ENCODE measurements at places on chromosomes 2 and 18.

- no peak for DNase-seq
Measured at GRCh38 chr2:20430461-20431300, 16.2 kb upstream of the RHOB start.

GRCh38 chr18:53586923-53587322, 637.5 kb downstream of the MBD2 start:
- no peak for DNase-seq

DNA sequence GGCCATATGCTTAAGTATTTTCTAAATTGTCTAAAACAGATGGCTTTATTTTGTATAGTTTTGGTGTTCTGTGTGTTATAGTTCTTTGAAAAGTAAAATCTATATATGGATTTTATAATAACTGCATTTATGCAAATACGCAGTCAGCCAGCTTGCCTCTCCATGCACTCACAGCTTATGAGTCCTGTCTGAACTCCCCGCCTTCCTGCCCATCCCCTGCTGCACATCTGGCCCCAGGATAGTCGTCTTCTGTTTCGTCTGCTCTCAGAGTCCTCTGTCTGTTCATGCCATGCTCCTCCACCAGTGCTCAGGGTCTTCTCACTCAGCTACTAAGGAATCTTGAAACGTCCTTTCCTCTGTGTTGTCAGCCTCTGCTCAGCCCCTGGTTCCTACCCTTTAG, 28.2 kb upstream of the ANKRD62 start:
- DNase-seq = no peak

DNA sequence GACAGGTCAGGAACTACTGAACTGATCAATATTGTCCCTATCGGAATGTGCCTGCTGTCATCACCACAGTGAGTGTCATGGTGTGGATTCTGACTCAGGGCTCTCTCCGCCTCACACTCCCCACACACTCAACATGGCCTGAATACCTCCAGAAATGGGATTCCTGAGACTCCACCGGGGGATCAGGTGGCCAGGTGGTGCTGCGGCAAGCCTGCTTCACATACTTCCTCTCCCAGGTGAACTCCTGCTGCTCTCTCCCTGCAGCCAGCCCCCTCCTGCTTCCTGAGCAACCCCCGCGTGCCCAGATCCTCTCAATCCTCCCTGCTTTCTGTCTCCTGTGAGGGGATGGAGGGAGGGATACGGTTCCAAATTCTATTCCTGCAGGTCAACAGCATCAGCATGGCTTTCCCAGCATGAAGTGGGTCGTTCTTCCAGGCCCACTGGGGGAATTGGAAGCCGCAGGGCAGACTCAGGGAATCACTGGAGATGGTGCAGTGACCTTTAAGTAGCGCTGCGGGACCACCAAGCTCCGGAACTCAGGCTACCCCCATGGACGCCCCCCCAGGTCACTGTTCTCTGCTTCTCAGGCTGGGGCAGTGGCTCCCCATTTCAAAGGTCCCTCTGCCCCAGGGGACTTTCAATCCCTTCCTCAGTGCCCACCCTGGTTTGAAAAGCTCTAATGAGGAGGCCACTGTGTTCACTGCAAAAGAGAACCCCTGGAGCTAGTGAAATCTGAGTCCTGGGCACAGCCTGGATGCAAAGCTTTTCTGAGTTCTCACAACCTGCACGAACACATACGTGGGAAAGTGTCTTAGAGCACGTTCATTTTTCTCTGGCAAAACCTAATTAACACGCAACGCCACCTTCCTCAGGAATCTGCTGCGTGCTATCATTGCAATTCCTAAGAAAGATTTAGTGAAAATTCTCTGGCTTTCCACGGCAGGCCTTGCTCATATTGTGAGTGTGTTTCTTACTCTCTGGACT, 168.4 kb downstream of the ZFP36L2 start:
- no peak for DNase-seq

- DNase-seq = no peak
Measured at GRCh38 chr18:3205239-3205638, 14.5 kb downstream of the MYOM1 start.

GRCh38 chr2:135030826-135031225, 16.4 kb downstream of the MAP3K19 start:
- DNase-seq = no peak

DNA sequence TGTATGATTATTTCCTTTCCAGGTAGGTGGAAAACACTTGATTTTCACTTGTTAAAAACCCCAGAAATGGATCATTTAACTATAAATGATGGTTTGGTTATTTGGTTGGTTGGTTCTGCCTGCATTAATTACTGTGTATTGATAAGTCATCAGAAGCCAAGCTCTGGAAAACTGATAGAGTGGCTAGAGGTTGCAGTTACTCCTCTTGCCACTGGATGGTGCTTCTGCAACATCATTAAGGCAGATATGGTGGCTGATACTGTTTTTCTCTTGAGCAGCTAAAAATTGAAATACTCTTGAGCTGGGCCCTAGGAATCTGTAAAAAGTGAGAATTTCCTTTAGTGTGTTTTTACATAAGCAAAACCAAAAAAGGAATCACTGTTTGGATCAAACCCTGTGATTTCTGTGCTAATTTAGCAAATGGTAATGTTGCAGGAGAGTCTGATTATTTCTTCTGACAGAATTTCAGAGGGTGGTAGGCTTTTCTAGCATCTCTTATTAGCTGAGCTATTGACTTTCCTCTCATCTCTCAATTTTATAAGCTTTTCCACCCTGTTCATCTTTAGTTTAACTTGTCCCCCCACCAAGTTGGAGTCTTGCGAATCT, 54.3 kb downstream of the RAB10 start:
- no peak for DNase-seq

DNA sequence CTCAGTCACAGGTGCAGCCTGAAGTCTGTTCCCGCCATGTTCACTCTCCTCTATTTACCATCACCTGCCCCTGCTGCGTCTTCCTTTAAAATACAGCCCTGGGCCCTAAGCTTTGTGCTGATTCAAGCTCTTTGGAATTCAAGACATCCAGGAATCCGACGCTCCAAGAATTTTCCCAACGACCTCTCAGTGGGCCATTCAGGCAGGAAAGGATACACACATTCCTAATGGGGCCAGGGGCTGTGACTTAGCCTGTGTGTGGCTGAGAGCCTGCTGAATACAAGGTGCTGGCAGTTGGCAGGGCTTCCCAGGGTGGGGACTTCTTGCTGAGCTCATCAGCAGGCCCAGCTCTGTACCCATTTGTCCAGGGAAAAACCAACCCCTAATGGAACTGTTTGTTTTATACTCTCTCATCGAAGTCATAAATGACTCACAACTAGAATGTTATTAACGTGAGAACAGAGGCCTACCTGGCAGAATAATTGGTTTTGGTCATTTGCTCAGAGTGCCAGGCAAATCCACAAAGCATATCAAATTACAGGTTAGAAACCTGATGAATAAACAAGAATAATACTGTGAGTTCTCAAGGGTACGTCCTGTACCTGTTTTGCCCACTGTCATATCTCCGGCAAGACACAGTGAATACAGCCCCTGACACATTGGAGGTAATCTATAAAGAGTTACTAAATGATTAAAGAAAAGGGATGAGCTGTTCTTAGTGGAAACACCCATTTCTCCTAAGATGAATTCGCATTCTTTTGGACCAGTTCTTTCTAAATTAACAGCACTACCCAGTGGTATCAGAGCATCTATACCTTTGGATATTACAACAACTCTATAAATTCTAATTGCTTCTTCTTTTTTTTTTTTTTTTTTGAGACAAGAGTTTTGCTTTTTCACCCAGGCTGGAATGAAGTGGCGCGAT, 12.6 kb upstream of the KCMF1 start:
- no peak for DNase-seq

- no peak for DNase-seq
Measured at GRCh38 chr18:61702007-61702406, 190.8 kb downstream of the RNF152 start.

GRCh38 chr18:38006541-38006940, 440.9 kb upstream of the CELF4 start:
- no peak for DNase-seq

GRCh38 chr18:30945761-30946160, 96.8 kb downstream of the DSC3 start:
- DNase-seq = no peak

DNA sequence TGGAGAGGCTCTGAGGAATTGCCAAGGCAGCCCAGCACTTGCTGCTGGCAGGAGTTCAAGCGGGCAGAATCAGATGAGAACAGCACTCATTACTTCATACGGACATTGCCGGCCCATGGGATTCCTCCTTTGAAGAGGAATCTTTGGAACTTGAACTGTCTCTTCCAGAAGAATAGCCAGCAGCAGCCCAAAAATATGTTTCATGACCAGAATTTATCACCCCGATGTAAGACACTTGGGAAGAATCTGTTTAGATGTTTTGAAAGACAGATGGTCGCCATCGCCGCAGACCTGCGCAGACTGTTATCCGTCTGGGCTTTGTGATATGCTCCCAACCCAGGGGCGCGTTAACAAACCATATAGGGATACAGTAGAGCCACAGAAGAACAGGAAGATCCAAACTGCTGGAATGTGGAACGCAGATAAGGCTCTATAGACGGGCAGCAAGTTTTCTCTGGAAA, 3.7 kb upstream of the ADI1 start:
- no peak for DNase-seq

GRCh38 chr18:76451396-76452331, 43.4 kb downstream of the ZNF516 start:
- no peak for DNase-seq

GRCh38 chr2:199303728-199304177, 154.0 kb downstream of the SATB2 start:
- no peak for DNase-seq

GRCh38 chr2:237165405-237166276, 80.0 kb downstream of the COPS8 start:
- no peak for DNase-seq

- DNase-seq = no peak
Measured at GRCh38 chr2:195505701-195506100, 151.3 kb upstream of the SLC39A10 start.

DNA sequence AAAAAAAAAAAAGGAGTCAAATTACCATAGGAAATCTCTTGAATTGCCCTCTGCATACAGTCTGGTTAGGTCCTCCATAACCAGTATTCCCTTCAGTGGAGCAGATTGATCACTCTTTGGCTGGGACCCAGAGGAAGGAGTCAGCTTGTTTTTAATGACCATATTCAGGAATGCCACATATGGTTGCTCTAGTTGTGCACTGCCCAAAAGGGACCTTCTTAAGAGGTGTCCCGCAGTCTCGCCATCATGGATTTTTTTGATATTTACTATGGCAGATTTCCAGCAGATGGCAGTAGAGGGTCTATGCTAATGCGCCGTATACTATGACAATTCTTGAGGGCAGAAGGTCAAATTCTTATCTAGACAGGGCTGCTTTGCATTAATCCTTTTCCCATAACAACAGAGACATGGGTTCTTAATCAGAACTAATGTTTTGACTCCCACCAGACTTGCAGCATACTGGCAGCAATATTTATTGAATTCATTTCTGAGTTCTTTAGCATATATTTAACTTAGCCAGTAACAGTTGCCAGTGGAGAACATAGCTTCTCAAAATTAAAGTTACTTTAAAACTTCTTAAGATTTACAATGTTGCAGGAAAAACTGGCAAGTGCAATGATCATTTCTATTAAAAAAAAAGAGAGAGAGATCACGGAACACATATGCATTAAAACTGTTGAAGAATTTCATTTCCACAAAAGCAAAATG, 31.8 kb upstream of the INPP4A start:
- DNase-seq = no peak

DNA sequence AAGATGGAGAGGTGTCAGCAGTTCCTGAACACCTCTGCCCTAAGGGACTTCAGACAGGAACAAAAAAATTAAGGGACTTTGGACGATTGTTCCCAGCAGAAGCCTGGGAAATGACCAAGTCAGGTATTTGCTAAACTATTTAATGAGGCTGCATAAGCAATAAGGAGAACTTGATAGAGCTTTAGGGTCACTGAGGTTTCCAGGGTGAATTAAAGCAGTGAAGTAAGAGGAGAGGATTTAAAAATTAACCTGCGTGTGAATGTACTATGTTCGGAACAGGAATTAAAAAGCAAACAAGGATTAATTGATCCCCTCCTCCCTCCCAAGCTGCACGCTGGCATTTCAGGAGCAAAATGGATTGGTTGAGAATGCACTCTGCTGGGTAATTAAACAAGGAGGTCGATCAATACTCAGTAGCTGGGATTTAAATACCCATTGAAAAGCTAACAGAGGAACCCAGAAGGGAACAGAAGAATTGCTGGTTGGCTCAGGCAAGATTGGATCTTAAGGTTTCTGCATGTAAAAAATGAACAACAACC, 157.2 kb downstream of the RNF152 start:
- DNase-seq = no peak

DNA sequence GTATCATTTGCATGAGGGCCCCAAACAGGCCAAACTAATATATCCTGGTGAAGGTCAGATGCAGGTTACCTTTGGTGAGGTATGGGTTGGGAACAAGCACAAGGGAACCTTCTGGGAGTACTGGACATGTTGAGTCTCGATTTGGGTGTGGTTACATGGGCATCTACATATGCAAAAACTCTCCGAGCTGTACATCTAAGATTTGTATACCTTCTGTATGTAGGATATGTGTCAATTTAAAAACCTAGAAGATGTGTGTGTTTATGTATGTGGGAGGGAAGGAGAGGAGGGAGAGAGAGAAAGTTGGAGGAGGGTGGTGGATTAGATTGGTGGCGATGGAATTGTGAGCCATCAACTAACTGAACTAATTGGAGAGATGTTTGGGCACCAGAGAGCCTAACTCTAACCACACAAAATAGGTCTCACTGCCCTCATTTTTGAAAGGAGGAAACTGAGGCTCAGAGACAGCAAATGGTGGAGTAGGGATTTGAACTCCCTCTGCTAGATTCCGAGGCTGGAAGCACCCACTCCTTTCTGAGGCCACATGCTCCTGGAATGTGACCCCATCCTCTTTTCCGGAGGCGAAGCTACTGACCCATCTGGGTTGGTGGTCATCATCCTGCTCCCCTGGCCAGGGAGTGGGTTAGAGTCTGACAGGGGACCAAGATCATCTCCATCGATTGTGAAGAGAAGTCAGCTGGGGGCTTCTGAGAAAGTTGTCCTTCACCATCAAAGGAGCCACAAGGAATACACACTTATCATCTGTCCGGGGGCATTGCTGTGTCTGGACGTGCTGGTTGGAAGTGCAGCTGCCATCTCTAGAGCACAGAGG, 107.3 kb upstream of the MYCN start:
- no peak for DNase-seq

DNA sequence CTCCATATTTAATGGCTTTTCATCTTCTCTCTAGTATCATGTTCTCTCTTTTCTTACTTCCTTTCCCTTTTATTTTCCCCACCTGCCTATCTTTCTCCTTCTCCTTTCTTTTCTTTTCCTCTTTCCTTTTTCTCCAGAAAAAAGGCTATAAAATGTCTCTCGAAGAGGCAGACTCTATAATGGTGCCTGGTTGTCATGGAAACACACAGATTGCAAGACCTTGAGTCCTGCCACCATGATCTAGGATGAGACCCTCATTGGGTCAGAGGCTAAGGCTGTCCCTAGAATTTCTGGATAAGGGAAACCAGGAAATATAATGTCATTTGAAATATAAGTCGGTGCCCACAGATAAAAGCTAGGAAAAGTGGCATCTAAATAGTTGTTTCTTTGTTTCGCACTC, 36.5 kb upstream of the LHCGR start:
- no peak for DNase-seq

DNA sequence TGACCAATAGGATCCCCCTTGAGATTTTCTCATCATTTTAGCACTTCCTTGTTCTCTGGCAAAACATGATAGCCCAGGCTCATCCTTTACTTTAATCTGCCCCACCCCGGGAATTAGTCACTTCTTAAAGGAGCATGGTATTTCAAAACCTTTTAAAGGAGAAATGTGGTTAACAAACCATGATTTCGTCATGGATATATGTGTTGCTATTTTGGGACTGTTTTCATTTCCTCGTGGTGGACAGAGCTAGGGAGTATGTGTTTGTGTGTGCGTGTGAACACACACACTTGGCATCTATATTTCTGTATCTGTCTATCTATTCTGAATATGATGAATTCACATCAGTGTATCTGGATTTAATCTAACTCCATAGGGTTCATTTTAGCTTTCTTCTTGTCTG, 128.1 kb downstream of the BIRC6 start:
- DNase-seq = no peak

All from D721Med (cell line).